Stimulated activated CD8-positive, alpha-beta memory T cell treated with anti-CD3 and anti-CD28 coated beads, Interleukin-15, amount 100 ng/mL, for 48 hours (primary cell): ENCODE measurements at places on chromosomes 6 and 20.

- DNase-seq = no peak
These were observed 92.6 kb upstream of the PRDM1 start for GRCh38 chr6:105993341-105994117.

DNA sequence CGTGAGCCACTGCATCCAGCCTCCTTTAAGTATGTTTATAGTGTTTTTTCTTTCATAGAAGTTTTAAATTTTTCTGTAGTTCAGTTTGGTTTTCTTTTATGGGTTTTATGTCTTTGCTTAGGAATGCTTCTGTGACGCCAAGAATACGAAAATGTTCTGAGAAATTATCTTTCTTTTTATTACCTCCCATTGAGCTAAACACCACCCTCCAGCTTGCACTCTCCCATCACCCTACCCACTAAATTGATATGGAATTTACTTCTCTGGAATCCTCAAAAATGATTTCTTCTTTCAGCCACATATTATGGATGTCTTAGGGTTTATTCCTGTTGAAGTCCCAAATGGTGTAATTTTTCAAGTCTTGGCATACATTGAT is 38.1 kb downstream of the JARID2 start:
- no peak for DNase-seq

GRCh38 chr6:7911345-7911725 is 747 bp upstream of the TXNDC5 start:
- no peak for DNase-seq

GRCh38 chr20:32129863-32130262 is 20.3 kb downstream of the TM9SF4 start:
- DNase-seq = no peak

DNA sequence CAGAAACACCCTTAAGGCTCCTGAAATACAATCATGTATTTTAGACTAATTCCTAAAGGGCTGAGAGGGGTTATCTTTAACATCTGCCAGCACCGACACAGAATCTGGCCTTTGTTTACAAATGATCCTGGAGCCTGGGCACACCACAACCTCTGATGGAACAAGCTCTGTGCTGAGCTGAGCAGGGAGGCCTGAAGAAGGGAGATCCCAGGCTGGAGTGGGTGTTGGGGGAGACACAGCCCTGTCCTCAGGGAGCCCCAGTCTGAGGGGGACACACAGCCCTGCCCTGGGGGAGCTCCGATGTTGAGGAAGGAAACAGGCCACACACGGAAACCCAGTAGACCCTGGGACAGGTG is 130.5 kb downstream of the VEGFA start:
- no peak for DNase-seq

GRCh38 chr6:111666847-111667246 is 61.2 kb upstream of the TRAF3IP2 start:
- no peak for DNase-seq

GRCh38 chr6:109383438-109383940 is 1.2 kb upstream of the CD164 start:
- no peak for DNase-seq

DNA sequence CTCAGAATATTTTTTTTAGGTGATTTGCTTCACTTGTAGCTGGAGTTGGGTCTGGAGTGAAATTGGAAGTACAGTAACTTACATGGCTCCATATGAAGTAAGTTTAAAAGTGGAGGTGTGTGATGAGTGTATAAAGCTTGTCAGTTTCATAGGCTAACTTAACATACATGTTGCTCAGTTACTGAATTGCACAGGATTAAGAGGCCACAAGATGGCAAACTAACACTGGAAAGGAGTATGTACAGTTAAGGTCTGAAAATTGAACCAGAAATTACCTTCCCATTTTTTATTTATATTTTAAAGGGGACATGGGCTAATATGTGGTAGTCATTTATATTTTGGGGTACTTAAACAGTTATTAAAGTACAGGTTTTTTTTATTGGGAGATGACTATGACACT is 45.3 kb upstream of the SMIM8 start:
- DNase-seq = no peak

- DNase-seq = no peak
These were observed 15.4 kb upstream of the PAQR8 start for GRCh38 chr6:52346503-52346902.

- no peak for DNase-seq
These were observed 142.4 kb downstream of the ZFP64 start for GRCh38 chr20:52049001-52049731.

GRCh38 chr6:89080281-89081128 is at the start of gene PNRC1:
Gene PNRC1, plus strand, starts transcription at chr6:89080751. Its CDS starts 144 bp downstream, at chr6:89080895.
- peak; percentile 100 for DNase-seq

- DNase-seq = no peak
These were observed 5.3 kb upstream of the GUCA1B start for GRCh38 chr6:42200035-42200434.

GRCh38 chr6:112058243-112059032 is 4.5 kb downstream of the CCN6 start:
- no peak for DNase-seq

- no peak for DNase-seq
These were observed 705.4 kb downstream of the MAFB start for GRCh38 chr20:39983655-39984054.
